Cortex of kidney (tissue), 1 donor: ENCODE measurements at places on chromosomes 2 and 18.

DNA sequence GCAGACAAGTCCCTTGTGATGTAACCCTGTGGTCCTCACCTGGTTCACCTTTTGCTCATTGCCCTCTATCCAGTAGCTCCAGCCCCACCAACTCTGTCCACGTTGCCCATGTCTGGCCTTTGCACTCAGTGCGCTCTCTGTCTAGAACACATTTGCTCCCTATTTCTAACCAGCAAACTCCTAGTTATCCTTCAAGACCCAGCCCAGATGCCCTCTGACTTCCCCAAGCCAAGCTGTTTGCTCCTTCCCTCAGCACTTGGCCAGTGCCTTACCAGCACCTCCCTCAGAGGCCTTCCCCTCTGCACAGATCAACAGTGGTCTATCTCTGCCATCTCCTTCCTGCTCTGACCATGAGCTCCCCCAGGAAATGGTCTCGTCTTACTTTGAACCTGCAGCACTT is 137.7 kb downstream of the DYSF start:
- DNase-seq: no peak

DNA sequence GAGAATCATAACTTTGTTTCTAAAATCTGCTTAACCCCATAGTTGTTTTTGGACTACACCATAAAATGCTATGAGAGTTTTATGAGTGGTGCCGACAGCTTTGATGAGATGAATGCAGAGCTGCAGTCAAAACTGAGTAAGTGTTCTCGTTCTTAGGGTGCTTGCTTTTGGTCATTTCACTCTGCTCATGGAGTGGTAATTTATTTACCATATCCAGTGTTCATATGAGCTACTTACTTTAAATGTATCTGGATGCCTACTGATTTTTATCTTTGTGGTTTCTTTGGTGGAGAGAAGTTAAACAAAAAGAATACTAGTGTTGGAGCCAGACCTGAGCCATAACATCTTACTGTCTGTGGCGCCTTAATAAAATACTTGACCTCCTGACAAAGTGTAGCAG is 16.4 kb downstream of the NDC80 start:
- DNase-seq: no peak

GRCh38 chr18:48741866-48742265 is 203.0 kb downstream of the CTIF start:
- DNase-seq: no peak

DNA sequence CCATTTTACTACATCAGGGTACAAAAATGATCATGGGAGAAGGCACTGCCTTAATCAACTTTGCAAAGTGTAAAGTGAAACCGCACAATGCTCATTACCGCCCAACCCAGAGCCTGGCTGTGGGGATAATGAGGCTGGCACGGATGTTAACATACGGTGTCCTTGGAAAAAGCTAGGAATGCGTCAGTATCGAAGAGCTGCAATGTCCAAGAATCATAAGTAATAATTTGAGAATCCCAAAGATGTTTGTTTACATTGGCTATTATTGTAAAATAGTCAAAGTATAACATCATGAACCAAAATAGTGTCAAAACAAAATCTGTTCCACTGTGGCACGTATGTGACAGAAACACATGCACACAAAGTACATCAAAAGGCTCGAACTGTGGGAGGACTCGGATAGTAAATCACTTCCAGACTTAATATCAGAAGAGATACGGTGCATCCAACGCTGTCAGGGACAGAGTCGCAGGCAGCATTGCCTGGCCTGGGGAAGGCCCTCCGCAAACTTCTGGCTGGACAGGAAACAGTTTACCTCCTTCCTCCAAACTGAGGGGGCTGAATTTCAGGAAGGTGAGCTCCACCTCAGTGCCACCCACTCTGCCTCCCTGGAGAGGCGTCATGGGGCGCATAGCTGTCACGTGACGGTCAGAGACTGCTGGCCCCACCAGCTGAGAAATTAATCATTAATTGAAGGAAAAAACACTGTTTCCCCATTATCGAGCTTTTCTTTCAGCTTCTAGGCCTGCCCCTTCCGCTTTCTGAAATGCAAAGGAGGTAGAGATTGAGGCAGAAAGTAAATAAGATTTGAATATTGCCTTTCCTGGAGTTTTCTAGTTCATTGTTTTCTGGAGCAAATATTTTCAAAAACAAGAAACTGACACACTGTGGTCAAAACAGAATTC is 1.8 kb upstream of the ID2 start:
- DNase-seq: no peak

- no peak for DNase-seq
Observed at GRCh38 chr2:201904538-201905420, 98.4 kb downstream of the CDK15 start.

DNA sequence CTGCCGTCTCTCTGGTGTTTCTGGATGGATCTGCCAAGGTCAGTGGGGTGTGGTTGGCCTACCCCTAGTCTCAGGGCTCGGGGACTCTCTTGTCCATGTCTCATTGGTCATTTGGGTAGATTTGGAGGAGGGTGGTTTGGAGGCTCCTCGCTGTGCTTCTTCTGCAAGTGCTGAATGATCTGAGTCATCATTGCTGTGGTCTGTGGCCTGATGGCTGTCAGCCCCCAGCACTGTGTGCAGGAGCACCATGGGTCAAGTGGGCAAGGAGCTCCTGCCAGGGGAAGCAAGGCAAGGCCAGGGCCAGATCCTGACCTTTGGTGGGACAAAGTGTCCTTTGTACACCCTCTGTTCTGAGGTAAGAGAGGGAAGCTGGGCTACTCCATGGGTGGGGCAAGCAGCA is 221.8 kb downstream of the FHOD3 start:
- DNase-seq: no peak

GRCh38 chr2:210567279-210567678 is 10.9 kb downstream of the CPS1 start:
- no peak for DNase-seq
